Femur (tissue), 1 donor: ENCODE measurements at places on chromosomes 2 and 18.

- DNase-seq: no peak
Observed at GRCh38 chr2:225177098-225177497, 134.8 kb upstream of the DOCK10 start.

GRCh38 chr18:604771-605170, 8.0 kb downstream of the CLUL1 start:
- DNase-seq: no peak

DNA sequence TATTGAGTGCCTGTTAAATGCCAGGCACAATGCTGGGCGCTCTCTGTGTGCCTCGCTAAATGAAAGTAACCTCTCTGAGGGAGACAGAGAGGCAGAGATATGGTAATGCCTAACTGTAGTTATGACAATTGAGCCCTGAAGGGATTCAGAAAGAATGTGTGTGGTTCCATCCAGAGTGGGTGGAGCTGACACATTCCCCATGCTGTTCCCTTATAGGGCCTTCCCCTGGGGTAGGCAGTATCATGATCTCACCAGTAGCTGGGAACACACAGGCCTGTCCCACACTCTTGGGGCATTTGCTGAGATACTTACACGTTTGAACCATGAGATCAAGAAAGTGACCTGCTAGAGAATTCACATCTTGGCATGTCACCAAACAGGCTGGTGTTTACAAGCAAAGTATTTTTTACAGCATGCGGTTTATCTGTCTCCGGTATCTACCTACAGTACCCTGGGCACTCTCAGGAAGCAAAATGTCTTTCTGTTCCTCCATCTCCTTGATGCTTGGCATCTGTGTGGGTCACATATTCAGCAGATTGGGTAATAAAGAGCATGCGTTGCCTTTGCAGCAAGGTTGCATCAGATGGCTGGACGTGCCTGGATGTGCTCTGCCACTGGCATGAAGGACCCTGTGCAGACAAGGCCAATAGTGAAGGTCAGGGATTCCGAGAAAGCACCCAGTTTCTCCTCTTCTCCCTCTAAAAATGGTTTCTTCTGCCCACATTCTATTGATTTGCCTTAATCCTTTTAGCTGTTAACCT, 9.4 kb downstream of the CTIF start:
- DNase-seq: no peak

DNA sequence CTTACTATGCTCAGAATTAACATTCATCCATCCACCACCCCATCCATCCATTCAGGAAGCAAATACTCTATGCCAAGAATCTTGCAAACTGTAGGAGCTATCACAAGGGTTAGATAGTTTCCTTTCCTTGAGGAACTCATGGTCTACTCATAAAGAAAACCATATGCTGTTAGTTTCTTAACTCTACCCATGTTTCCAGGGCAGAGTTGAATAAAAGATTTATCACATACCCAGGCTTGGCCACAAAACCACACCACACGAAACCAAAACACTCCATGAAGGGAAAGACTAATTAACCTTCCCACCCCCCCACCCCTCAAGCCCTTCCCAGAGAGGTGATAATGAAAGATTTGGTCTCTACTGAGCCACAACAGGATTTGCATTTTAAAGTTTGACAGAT, 23.7 kb upstream of the MSGN1 start:
- no peak for DNase-seq

DNA sequence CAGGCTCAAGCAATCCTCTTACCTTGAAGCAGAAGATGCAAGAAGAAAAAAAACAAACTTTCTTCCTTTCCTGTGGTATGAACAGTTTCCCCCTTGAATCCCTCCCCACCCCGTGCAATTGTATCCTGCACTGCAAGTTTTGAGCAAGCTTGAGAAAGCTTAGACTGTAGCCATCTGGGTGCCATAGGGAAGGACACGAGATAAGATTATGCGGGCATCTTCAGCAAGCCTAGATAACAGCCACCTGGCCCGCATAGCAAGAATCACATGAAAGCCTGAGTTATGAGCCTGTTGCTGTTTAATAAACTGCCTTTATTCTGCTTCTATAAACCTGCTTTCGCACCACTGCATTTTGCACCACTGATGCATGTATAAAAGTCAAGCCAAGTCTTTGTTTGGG, 27.3 kb upstream of the CDCA7 start:
- no peak for DNase-seq
